ENCODE measurements at places on chromosomes 6 and 20. TPM values are rescaled to one million over a fixed set of nuclear protein-coding genes. Genes with fewer than 3 reads are reported as not detected.

DNA sequence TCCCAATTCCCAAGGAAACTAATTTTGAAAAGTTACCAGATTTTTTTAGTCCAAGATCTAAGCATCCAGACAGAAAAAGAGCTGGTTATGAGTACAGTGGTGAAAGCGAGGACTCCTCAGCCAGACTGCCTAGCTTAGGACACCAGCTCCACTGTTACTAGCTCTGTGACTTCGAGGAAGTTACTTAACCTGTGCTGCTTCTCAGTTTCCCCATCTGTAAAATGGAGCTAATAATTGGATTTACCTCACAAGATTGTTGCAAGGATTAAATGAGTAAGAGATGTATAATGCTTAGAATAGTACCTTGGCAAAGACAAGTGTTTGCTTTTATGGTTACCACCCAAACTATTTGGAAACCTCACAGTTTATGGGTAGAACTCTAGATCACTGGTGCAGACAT lies 1.1 kb downstream of the NT5DC1 start:
- no peak for DNase-seq

DNA sequence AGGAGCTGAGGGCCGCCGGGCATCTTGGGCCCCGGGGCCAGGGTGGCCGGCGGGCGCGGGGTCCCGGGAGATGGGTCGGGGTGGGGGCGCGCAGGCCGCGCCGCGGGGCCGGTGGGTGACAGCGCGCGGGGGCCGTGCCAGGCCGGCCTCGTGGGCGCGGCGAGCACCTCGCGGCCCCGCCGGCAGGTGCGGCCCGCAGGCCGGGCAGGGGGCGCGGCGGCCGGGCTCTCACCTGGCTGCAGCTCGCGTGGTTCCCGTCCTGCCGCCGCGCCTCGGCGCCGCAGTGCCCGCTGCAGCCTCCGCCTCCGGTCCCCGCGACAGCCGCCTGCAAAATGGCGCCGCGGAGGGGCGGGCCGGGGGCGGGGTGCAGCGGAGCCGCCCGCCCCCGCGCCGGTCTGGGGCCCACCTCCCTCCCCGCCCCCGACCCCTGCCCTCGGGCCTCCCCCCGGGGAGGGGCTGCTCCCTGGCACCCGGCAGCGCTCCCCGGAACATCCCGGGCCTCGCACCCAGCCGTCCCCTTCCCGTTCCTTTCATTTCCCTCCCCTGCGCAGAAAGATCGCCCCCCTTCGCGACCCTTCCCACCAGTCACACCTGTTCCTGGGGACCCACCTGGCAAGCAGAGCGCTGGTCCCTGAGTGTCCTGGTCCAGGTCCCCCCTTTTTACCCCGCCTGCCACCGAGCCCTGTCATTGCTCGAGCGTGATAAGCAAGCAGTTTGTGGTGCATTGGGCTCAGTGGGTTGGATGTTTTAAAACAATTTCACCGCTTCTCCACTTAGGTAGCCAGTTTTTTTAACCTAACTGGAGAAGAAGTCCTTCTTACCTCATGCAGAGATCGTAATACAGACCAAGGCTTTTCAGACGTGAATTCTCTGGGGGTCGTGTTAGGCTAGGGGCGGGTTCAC lies at the start of gene SLC23A2:
SLC23A2 (minus strand) TSS at position 337 of the 903 bp plus-strand sequence. CDS start 68,948 bp downstream, outside the sequence.
- peak; percentile 49 for DNase-seq

Gene CRISP2
- not detected for total RNA-seq

Gene SRSF6
- total RNA-seq = 80.6 TPM

DNA sequence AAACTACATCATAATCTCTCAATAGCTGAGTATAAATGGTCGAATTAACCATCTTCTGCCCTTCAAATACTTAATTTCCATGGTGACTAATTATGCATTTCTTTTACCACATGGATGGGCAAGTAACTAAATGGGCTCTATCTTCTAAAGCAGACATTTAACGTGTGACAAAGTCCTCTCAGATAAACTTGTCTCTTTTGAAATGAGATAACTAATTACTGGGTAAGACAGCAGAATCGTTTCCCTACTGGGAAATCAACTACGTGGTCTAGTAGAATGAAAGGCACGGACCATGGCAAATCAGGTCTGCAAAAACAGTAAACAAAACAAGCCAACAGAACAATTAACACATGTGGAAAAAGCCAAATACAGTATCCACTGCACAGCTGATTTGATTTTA lies 137.7 kb downstream of the BACH2 start:
- no peak for DNase-seq

DNA sequence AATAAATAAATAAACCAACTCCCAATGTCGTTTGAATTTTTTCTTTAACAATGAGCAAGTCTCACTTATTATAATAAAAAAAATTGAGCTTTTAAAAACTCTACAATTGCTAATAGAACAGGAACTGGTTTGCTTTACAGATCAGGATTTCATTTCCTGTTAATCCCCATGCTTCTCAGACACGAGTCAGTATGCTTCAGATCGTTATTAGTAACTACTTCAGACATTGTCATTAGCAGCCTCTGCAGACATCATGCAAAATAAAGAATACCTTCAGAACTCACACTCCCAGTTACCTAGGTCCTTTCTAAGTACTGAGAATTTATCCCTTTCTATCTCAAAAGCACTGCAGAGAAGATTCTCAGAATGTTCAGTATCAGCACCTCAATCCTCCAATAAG lies 10.0 kb upstream of the FAM210B start:
- DNase-seq = no peak

DNA sequence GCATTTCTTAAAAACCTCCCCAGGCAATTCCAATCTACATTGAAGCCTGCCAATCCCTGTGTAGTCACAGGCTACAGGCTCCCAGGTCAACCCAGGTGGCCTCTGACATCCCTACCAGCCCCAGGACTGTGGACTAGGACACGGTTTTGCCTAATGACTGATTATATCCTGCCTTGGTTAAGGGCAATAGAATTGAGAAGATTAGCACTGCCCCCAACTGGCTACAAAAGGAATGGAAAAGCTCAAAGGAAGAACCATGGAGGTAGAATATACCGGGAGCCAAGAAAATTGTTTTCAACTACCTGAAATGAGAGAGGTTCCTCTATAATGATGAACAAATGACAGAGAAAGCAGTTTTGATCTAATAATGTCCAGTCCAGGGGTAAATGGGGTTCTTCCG lies 421.1 kb upstream of the AGPAT4 start:
- DNase-seq = no peak

DNA sequence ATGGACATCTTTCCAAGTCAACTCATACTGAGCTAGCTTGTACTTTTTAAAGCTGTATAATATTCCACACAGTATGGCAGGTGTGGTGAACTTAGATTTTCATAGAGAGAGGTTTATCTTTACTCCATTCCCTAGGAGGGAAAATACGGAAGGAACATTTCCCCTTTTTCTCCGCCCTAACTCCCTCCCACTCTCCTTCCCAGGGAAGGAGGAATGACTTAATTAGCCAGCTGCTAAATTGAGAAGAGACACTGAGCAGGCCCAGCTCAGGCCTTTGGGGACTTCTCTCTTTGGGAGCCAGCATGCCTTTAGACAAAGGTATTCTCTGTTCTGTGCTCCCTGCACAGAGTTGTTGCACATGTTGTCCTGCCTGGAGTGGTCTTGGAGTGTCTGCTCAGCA lies 46.1 kb downstream of the MBOAT1 start:
- DNase-seq = no peak

Data from right cardiac atrium (tissue), 5 donors.